ENCODE measurements at places on chromosomes 6 and 20.

GRCh38 chr6:137787016-137787415 lies 80.0 kb upstream of the TNFAIP3 start:
- DNase-seq: no peak

DNA sequence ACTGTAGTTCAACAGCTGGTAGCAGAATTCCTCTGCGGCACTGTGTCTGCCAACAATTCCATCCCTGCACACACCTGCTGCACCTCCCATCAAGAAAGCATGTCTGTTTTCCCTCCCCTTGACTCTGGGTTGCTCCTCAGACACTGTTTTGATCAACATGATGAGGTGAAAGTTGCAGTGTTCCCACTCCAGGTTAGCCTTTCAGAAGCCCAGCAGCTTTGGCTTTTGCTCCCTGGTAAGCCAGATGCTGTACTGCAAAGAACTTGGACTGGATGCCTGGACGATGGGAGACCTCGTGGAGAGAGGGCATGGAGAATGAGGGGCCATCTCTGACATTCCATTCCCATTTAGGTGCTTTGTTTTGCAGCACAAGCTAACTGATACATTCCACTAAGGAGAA lies 79.1 kb upstream of the MAFB start:
- no peak for DNase-seq

DNA sequence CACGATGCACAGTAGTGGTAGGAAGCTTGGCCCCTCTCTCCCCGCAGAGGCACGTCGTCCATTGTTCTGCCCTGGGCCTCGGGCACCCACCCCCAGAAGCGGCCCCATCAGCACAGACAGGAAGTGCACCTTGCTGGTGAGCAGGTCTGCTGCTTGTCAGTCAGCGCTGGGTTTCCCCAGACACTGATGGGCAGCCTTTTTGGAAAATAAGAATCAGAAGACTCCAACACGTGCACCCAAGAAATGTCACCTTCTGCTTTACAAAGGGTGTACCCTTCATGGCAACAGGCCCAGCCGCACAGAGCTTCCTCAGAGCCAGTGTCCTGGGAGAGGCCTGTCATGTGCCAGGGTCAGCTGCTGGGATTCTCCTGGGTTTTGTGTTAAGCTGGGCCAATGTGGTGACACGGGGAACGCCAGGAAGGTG lies 34.7 kb upstream of the IRF4 start:
- no peak for DNase-seq

- peak; percentile 55 for DNase-seq
These were observed 84.1 kb upstream of the POPDC3 start for GRCh38 chr6:105263685-105264610.

- no peak for DNase-seq
These were observed 156.8 kb upstream of the PLCB4 start for GRCh38 chr20:8912096-8912495.

DNA sequence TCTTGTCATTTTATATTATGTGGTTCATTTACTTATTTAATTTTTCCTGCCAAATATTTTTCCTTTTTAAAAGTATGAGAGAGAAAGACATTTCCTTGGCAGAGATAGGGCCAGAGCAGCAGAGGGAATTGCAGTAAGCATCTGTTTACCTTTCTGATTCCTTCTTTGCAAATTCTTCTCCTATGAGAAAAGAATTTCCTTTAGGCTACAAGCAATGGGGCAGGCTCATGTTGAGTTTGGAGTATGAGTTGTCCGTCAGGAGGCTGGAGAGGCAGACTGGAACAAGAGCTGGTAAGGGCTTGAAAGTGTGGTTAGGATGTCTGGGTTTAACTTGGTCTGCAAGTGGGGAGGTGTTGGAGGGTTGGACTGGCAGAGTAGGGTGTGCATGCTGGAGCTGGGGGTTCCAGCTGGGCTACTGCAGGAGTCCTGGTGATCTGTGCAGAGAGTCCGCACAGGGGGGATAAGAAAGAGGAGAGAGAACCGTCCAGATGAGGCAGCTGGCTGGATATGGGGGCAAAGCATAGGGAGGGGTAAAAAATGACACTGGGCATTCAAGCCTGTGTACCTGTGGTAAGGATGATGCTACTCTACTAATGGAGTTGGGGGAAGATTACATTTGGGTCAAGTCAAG lies 19.7 kb downstream of the TIAM2 start:
- peak; percentile 62 for DNase-seq

DNA sequence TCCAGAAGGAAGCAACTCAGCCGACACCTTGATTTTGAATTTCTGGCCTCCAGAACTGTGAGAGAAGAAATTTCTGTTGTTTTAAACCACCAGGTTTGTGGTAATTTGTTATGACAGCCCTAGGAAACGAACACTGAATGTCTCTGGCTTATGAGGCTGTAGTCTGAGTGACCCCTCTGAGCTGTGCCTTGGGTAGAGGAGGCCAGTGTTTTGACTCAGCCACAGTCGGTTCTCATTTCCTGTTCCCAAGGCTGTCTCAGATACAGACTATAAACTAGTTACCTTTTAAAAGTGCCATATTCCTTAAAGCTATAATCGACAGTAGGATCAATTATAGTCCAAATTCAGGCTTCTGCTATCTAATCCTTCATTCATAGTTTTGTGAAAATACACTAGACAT lies 391.2 kb upstream of the MAP3K7 start:
- DNase-seq: no peak

DNA sequence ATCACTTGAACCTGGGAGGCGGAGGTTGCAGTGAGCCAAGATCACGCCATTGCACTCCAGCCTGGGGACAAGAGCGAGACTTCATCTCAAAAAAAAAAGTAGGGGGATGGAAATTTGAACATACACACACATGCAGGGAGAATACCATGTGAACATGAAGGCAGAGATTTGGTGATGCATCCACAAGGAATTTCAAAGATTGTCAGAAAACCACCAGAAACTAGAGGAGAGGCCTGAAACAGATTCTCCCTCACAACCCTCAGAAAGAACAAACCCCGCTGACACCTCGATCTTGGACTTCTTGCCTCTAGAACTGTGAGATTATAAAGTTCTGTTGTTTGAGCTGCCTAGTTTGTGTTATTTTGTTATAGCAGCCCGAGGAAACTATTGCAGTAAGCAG lies 125.5 kb downstream of the GPX5 start:
- peak; percentile 10 for DNase-seq

DNA sequence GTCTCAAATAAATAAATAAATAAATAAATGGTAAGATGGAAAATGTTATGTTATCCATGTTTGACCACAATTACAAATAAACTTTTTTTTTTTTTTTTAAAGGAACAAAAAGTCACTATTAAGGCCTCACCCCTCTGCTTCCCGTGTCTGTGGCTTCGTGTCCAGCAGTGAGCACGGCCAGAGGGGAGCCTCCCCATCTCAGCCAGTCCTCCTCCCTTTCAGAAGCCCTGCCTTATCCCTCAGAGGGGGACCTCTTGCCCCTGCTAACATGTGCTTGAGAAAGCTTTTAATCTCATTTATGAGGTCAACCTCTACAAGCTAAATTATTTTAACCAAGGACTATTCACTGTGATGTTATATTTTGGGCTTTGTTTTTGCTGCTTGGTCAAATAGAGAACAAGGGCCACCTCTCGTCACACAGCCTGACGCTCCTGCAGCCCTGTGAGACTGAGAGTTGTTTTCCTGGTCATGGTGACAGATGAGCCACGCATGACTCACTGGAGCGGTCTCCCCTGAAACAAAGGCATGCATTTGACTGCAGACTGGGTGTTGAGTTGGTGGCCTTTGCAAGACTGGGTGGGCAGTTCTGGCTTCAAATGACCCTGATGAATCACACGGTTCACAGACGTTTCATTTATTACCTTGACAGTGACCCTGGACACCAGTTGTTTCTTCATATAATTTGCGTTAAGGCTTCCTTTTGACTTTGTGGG lies 131.8 kb downstream of the TIAM2 start:
- peak; percentile 85 for DNase-seq

GRCh38 chr20:57190536-57191264 lies 75.7 kb downstream of the BMP7 start:
- peak; percentile 24 for DNase-seq

GRCh38 chr6:111486921-111487320 lies 3.9 kb upstream of the REV3L start:
- no peak for DNase-seq

DNA sequence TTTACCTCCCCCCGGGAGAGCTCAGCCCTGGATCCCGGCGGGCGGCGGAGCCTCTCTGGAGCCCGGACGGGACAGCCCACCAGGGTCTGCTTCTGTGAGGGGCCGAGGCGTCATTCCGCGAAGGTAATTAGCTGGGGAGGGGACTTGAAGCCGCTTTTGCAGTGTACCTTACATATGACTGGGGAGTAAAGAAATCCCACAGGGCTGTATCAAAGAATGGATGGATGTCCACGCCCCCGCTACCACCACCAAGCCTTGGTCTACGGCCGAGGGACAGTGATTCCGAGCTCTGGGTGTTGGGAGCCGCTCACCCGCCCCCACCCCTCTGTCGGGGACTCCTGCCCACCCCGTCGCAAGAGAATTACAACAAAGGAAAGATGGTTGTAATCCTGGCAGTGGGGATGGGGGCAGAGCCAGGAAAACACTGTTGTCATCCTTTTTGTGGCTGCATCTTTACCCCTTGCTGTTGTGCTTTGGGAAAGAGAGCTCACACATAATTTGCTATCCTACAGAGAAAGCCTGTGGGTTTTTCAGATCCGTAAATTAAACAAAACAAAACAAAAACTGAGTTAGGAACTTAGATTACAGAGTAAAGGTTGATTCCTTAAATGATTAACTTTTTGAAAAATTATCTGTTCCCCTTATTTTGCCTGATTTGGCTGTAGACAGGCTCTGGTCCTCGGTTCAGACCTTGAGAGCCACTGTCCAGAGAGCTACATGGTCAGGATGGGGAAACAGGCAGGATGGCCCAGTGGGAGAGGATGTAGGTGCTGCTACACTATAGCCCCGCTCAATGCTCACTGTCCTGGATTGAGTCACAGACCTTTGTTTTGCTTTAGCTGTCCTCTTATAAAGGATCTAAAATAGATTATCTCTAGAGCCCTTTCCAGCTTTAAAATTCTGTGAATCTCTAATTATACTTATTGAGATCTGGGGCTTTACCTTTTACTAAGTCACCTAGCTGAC lies 997 bp upstream of the FBXO30 start:
- peak; percentile 51 for DNase-seq

DNA sequence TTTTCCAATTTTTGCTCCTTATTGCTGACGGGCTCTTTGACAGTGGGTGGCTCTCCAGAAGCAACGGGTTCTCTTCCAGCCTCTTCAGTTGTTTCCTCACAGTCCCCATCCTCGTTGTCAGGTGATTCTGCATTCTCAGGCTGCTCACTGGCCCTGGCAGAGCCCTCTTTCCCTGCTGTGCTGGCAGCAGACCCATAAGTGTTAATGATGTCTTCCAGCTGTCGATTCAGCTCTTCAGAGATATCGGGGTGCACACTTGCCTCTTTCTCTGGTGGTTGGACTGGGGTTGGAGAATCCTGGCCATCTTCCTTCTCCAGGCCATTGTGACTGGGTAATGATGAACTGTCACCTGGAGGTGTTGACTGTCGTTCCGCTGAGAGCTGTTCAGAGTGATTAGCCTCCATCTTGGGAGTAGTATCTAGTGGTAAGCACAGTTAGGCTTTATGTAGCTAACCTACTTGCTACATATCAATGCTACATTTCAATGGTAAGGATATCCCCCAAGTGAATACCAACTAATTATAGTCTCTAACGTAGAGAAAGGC lies 3.2 kb downstream of the TXLNB start:
- no peak for DNase-seq

DNA sequence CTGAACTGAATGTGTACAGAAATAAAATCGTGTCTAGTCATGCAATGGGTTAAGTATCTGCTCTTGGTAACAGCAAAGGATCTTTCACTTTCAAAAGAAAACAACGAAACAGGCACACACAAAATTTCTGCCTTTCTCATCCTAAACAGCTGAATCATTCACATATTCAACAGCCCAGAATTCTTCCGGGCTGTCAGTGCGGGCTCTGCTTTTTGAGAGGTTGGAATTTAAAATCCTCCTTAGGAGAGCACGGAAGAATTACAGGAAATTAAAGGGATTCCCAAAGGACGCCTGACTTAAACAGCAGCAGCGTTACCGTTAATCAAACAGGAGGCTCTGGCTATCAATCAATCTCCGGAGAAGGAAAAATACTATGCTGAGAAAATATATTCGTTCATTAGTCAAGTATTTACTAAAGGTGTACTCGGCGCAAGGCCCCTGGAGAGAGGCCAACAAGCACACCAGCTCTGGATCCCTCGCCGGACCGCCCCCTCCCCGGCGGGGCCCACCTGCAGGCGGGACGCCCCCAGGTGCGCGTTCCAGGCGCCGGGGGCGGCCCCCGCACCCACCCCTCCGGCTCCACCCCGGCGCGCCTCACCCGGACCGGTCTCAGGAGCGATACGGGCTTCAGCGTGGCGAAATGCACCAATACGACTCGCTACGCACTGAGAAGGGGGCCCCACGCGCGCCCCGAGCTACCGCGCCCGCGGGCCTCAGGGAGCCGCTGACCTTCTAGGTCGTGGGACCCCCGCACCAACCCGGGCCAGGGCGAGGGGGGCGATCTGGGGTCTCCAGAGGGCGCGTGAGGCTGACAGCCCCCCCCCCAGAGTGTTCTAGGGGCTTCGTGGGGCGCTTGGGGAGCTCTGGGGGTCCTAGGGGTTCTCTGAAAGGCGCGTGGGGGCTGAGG lies 1.0 kb downstream of the NAPB start:
- peak; percentile 81 for DNase-seq
